ENCODE measurements at places on chromosomes 12 and 14.

- H3K36me3 ChIP-seq: no peaks in the 10 kb centered on the region
- no peaks in the 10 kb centered on the region for H3K4me1 ChIP-seq
- no peak for DNase-seq
- no peak overlapping the region for H3K27ac ChIP-seq
- H3K27me3 ChIP-seq: peaks cover 48% of the 10 kb centered on the region
- H3K4me3 ChIP-seq: no peak overlapping the region
Observed at GRCh38 chr14:99769799-99770198, 23.4 kb upstream of the EML1 start.

- peak overlapping the region; percentile 85 for H3K27ac ChIP-seq
- no peak for DNase-seq
- peaks cover 9% of the 10 kb centered on the region for H3K36me3 ChIP-seq
- H3K27me3 ChIP-seq: no peaks in the 10 kb centered on the region
Observed at GRCh38 chr12:106985479-106985878, 1.5 kb downstream of the MTERF2 start.

- peaks cover 6% of the 10 kb centered on the region for H3K27me3 ChIP-seq
- H3K27ac ChIP-seq: no peak overlapping the region
- no peak for DNase-seq
- no peaks in the 10 kb centered on the region for H3K4me1 ChIP-seq
- no peak overlapping the region for H3K4me3 ChIP-seq
- H3K36me3 ChIP-seq: peaks cover 2% of the 10 kb centered on the region
Observed at GRCh38 chr12:32577328-32577727, 101.8 kb upstream of the DNM1L start.

- H3K4me3 ChIP-seq: peak overlapping the region; percentile 69
- DNase-seq: no peak
- H3K4me1 ChIP-seq: peaks cover 17% of the 10 kb centered on the region
- H3K27me3 ChIP-seq: peaks cover 100% of the 10 kb centered on the region
- no peak overlapping the region for H3K27ac ChIP-seq
- H3K36me3 ChIP-seq: peaks cover 22% of the 10 kb centered on the region
Observed at GRCh38 chr12:54033980-54034784, 1.3 kb downstream of the HOXC5 start.

GRCh38 chr12:48795550-48796455 lies 6.9 kb upstream of the ADCY6 start:
- peaks cover 15% of the 10 kb centered on the region for H3K27me3 ChIP-seq
- no peak overlapping the region for H3K27ac ChIP-seq
- H3K36me3 ChIP-seq: no peaks in the 10 kb centered on the region
- H3K4me3 ChIP-seq: no peak overlapping the region
- DNase-seq: peak; percentile 48

DNA sequence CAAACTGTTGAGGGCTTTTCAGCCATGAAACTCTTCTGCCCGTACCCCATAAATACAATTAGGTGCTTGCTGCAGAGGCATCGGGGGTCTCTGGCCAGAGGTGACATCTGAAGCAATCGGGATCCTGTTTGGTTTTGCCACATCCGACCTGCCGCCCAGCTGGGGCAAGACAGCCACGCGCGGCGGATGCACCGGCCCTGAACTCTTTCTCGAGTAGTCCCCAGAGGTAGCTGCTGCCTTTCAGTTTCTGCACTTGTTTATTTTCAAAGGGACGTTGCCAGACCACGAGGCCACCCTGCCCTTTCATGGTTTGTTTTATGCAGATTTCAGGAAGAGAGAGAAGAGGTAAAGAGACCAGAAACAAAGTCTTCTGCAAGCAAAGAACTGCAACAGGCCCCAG lies 10.6 kb upstream of the MLXIP start:
- peaks cover 2% of the 10 kb centered on the region for H3K36me3 ChIP-seq
- peak overlapping the region; percentile 19 for H3K27ac ChIP-seq
- H3K4me1 ChIP-seq: peaks cover 8% of the 10 kb centered on the region
- peak overlapping the region; percentile 64 for H3K4me3 ChIP-seq

- H3K27ac ChIP-seq: peak overlapping the region; percentile 96
- DNase-seq: peak; percentile 4
- H3K4me3 ChIP-seq: peak overlapping the region; percentile 72
- H3K4me1 ChIP-seq: peaks cover 48% of the 10 kb centered on the region
- H3K27me3 ChIP-seq: no peaks in the 10 kb centered on the region
- H3K36me3 ChIP-seq: peaks cover 3% of the 10 kb centered on the region
Observed at GRCh38 chr12:47361389-47362021, 281.7 kb upstream of the AMIGO2 start.

All from effector memory CD8-positive, alpha-beta T cell (primary cell).